ENCODE measurements at places on chromosomes 7 and 10.
A peak's percentile ranks its signal among the peaks of the same experiment; 100 is the strongest.

GRCh38 chr7:80017101-80017698 is 117.4 kb upstream of the GNAI1 start:
- no peak for DNase-seq

DNA sequence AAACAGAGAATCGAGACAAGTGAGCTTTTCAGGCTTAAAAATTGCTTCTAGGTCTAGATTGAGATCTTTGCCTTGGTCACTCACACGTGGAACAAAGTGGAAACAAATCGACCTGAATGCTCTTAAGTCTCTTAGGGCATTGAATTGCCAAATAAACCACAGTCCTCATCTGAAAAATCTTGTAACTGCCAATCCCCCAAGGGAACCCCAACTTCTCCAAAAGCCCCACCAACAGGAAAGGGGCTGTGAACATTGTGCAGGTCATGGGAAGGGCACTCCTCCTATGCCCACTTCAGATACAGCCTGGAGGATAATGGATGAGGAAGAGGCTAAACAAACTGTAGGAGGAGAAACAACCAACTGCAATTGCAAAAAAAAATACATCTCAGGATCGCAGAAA is 91.3 kb downstream of the DGKI start:
- DNase-seq = no peak

DNA sequence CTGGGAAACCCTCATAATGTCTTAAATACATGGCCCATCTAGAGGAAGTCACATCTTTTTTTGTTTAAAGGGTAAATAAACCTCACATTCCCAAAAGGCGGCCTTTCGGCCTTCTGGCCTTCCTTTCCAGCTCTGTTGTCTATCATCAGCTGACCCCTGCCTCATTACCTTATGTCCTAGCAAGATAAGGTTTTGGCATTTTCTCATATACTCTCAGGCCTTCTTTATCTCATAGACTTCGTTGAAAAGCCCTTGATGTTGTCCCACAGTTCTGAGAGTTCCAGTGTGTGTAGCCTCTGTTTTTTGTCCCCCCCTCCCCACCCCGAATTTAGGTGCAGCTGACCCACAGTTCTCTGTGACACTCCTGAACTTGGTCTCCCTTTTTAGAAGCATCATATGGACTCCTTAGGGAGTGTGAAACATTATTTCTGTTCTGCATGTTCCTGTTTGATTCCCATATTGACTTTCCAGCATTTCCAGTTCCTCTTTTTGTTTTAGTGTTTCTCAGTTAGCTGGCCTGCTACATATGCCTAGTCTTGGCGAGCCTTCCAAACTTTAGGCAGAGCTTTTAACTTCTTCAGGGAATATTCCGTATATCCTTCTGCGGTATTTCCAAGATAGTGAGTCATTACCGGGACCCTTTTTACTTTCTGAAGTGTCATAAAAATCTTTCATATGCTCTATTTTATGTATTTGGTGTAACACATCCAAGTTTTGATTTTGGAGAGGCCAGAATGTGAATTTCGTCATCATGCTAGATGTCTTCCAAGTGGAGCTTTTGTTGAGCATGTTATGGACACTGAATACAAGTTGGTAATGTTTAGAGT is 138.5 kb downstream of the LRRC4 start:
- no peak for DNase-seq

GRCh38 chr7:96819111-96819700 is 109.6 kb upstream of the SEM1 start:
- DNase-seq = no peak

GRCh38 chr10:90042075-90042474 is 340.7 kb downstream of the KIF20B start:
- DNase-seq = no peak

GRCh38 chr7:139232377-139232717 is 1.3 kb downstream of the UBN2 start:
- no peak for DNase-seq

GRCh38 chr7:132113536-132114371 is 462.5 kb downstream of the PLXNA4 start:
- DNase-seq = no peak

- DNase-seq = no peak
Measured at GRCh38 chr7:67644151-67644550, 647.5 kb downstream of the TYW1 start.

DNA sequence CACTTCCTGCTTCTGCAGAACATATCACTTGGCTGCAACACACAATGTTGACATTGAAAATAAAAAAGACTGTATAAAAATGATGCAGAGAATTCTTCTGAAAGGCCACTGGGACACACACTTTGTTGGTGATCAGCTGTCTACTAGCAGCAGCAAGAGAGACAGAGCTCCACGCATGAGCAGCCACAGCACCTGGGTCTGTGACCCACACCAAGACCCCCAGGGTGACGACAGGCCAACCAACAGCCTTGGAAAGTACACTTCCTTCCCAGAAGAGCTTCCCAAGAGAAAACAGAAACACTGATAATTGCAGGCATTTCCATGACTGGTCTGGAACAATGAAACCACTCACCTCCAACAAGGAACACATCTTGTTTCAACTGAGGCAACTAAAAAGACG is 239.0 kb downstream of the DIP2C start:
- DNase-seq = no peak

- DNase-seq = no peak
Measured at GRCh38 chr10:70617798-70618568, 15.4 kb upstream of the PRF1 start.

DNA sequence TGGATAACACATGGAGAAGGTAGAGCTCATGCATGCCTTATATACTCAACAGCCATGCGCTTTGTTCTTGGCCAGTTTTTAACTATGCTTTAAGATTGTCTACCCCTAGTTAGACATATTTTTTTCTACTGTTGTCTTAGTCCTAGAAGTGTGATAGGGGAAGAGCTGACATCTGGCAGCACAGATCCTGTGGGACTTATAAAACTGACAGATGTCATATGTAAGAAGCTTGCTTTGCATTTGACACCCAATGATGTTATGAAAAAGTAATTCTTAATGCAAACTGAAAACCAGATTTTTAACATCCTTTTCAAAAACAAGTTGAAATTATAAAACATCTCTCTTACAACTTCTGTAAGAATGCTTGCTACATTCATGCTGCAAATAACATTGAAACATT is 715.9 kb upstream of the LRRN3 start:
- DNase-seq = no peak

DNA sequence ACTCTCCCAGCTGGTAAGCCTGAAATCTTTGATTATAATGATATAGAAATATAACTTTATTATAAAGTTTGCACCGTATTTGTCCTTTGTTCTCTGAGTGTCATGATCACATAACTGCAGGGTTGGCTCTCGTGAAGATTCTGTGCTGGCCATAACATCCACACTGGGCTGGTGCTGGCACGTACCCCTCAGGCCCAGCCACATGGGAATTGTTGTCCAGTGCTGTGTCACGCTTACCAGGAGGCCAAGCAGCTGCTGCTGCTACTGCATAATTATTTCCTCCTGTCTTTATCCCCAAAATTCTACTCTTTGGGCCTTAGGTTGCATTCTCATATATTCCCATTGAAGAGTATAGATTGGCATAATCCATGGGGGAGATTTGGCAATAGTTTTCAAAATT is 20.8 kb upstream of the UCN3 start:
- DNase-seq = no peak

DNA sequence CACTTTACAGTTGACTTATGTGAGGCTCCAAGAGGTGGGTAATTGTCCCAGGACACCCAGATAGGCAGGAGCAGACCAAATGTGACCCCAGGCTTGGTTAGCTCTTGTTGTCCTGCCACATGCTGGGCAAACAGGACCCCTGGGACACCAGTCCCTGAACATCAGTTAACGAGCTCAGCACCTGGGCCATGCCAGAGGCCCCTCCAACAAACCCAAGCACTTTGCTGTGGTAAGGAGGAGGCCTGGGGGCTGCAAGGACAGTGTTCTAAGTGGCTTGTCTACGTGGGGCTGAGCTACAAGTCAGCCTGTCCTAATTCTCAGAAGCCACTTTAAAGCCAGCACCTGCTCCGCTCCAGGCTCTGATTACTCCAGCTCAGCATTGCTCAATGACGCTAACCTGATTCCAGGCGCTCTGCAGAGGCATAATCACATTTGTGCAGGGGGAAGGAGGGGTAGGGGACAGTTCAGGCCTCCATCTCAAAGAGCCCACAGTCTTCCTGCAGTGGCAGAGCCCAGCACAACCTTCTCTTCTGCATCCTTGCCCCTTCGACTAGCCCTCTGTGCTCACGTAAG is 57.2 kb downstream of the DDC start:
- no peak for DNase-seq

GRCh38 chr10:78515038-78515872 is 481.6 kb downstream of the RPS24 start:
- DNase-seq = peak; percentile 64

DNA sequence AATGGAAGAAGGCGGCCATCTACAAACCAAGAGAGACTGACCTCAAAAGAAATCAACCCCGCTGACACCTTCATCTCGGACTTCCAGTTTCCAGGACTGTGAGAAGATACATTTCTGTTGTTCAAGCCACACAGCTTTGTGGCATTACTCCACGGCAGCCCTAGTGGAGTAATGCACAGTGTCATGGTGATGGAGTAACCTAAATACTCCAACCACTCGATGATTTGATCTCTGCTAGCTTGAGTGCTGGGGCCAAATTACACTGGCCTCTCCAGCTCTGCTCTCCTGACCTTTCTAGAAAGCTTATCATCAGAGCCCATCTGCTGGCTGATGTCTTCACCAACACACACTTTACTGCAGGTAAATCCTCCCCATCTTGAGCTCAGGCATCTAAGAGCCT is 52.2 kb downstream of the GALNT17 start:
- DNase-seq = no peak

DNA sequence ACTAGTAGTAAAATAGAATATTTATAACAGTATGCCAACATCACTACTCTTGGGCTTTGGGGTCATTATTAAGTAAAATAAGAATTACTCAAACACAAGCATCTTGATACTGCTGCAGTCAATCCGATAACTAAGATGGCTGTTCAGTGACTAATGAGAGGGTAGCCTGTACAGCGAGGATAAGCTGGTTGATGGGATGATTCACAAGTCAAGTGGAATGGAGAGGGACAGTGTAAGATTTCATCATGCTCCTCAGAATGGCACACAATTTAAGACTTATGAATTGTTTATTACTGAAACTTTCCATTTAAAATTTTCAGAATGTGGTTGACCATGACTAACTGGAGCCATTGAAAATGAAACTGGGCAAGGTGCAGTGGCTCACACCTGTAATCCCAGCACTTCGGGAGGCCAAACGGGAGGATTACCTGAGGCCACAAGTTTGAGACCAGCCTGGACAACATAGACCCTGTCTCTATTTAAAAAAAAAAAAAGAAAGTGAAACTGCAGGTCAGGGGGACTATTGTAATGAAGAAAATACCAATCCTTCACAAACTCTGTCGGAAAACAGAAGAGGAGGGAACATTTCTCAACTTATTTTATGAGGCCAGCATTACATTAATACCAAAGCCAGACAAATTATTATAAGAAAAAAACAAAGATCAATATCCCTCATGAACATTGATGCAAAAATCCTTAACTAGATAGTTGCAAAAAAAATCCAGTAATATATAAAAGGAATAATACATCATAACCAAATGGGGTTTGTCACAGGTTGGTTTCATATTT is 11.2 kb downstream of the AVL9 start:
- DNase-seq = no peak

GRCh38 chr7:27873981-27874957 is 134.3 kb downstream of the TAX1BP1 start:
- no peak for DNase-seq

DNA sequence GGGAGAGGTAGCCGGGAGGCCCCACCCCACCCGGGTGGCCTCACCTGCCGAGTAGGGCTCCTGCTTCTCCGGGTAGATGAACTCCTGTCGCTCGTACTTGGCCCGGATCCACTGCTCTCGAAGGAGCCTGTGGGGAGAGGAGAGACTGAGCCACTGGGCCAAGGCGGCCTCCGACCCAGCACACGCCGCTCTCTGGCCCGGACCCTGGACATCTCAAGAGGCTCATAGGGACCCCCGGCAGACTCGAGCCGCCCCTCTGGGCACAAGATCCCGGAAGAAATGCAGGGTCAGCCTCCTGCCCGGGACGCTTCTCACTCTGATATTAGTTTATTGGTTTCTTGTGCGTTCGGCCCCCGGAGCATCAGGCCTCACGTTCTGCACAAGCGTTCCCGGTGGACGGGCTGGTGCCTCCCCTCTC is 34.5 kb downstream of the ADAP1 start:
- DNase-seq = peak; percentile 14

GRCh38 chr7:110075450-110075849 is 1015.5 kb upstream of the LRRN3 start:
- no peak for DNase-seq

DNA sequence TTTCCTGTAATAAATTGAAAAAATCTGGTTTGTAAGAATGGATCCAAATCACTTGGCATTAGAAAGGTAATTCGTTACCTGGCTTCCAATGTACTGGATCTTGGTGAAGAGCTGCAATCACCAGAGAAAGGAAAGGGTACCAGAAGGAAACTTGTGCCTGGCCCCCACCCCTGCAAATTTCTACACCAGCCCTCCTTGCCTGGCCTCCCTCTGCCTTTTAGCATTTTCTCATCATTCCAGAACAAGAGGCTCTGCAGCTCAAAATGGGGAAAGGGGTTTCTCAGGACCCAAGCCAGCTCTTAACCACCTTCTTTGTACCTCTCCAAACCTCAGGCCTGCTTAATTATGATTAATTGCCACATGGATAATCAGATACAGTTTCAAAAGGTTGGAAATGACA is 612.8 kb upstream of the MGMT start:
- no peak for DNase-seq

DNA sequence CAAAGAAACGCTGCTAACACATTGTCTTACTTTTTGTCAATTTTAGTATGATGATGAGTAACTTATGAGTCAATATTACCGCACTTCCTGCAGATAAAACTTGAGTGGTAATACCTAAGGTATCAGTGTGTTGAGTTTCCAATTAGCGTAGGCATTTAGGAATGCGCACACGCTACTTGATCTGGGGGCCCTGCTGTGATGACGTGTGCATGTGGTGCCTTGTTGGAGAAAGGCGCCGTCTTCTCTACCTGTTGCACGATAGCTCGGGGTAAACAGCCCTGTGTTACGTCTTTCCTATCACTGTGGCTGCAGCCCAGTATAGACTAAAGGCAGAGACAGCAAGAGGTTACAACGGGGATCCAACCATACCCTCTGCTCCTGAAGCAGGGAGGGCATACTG is 476.8 kb upstream of the ADARB2 start:
- DNase-seq = no peak
